NAMALWA (cell line): ENCODE measurements at places on chromosomes 6 and 20.

DNA sequence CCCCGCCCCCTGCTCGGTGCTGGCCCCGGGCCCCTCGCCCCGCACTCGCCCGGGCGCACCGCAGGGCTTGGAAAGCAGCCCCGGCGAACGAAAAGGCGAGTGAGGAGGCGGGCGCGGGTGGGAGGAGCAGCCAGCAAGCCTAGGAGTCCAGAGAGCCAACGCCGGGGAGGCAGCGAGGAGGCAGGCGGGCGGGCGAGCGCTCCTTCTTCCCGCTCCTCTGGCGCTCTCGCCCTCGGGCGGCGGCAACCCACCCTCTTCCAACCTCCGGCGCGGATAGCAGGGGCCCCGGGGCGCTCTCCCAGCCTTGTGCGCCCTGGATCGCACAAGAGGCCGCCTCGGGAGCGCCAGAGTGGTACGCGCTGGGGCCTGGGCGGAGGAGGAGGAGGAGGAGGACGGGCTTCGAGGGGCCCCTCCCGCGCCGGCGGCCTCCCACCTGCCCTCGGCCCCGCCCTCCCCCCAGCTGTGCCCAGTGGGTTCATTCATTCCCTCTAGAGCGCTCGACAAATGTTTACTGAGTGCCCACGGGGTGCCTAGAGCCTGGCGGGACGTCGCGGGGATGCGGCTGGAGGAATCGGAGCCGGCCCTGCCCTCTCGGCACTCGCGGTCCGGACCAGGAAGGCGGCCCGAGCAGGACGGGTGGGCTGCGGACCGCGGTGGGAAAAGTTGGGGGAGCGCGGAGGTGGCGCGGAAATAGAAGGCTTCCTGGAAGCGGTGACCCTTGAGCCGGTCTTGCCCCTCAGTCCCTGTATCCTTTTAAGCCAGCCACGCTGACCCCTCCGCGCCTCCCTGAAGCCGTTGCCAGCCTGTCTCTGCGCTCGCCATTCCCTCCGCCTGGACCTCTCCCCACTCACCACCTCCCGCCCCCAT lies at the start of gene BMP7:
TSS of gene BMP7 (minus strand) at position 351 of the 867 bp plus-strand sequence. CDS start 519 bp downstream, outside the sequence.
- DNase-seq: peak; percentile 81

DNA sequence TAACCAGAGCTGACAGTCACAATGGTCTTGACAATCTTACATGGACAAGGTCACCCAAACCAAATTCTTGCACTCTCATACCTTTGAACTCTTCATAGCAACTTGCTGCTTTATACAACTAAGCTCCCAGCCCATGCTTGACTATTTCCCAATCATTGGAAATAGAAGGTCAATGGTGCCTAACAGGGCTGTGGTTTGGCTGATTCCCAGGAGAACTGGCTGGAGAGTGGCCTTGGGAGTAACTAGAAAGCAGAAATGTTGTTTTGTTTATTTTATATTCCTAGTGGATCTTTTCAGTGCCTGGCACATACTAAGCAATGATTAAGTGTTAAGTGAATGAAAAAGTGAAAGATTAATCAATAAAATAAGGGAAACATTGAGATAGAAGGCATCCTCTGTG lies 3.0 kb downstream of the SPINT4 start:
- no peak for DNase-seq

DNA sequence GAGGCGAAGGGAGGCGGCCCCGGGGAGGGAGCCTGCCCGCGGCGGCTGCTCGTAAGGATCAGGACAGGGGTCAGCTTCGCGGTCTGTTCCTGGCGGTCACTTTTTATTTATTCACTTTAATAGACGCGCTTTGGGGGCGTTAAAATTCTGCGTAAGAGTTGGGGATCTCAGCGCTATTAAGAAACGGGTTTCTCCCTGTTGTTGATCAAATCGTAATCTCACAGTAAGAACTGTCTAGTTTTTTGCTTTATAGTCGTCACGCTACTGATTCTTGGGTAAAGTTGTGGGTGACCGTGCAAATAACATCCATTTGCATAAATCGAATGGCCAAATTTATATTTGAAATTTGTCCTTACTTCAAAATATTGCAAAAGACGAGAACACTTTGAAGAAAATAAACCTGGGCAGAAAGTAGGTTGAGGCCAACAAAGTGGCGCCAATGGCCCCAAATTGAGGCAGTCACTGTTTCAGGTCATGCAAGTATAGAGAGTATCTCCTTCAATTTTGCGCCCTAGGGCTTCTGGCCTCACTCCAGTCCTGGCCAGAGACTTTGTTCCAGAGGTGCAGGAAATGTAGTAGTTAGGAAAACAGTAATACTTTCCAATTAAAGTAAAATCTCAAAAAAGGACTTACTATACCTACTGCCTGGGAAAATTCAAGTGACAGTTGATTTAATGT lies 963 bp upstream of the RMND1 start:
- peak; percentile 57 for DNase-seq

GRCh38 chr20:50277460-50278376 lies 87.1 kb downstream of the CEBPB start:
- no peak for DNase-seq

GRCh38 chr6:111874025-111874415 lies 768 bp upstream of the FYN start:
- peak; percentile 85 for DNase-seq

- no peak for DNase-seq
Measured at GRCh38 chr6:25320459-25320858, 41.3 kb downstream of the CARMIL1 start.

- DNase-seq: no peak
Measured at GRCh38 chr20:2197166-2197565, 95.5 kb downstream of the STK35 start.

GRCh38 chr6:154125421-154125820 lies 86.4 kb downstream of the OPRM1 start:
- DNase-seq: no peak

DNA sequence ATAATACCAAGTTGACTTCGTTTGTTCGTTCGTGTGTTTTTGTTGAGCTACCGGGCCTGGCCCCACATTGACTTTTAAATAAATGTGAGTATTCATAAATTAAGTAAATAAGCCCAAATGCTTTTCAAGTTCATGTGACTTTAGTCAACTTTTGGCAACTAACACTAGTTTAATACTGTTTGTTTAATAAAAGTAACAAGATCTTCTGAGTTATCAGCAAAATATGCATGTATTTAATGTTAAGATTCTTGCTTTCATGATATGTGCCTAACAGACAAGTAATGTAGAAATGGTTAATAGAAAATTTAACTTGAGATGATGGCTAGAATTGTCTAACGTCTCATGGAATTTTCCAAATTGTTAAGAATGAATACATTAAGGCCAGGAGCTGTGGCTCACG lies 38.7 kb upstream of the ECI2 start:
- no peak for DNase-seq

DNA sequence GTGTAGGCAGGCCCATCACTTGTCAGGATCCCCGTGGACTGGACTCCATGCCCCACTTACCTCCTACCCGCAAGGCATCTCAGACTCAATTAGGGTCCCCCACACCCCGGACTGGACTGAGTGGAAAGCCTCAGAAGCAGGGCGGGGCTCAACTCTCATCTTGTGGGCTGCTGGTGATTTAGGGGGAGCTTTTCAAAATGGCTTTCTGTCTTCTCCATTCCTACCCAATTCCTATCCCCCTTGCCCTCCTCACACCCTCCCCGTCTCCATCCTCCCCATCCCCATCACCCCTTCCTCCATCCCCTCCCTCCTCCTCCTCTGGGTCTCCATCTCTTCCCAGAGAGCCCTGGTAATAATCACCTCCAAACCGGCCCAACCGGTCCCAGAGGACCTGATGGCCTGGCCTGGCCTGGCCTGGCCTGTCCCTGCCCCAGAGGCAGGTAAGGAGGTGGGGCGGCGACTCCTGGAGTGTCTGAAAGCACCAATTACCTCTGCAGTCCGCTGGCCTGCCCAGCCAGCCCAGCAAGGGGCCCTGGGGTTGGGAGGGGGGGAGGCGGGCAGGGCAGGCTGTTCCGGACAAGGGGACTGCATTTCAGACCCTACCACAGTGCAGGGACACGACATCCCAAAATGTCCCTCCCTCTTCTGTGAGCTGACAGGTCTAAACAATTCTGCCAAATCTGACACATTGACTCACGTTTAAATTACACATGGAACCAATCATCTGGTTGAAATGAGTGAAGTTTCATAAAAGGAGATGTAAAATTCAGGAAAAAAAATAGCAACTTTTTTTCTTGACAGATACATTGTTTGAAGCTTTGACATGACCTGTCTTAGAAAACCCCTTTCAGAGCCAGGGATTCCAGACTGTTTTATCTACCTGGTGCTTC lies 24.8 kb downstream of the MAFB start:
- DNase-seq: no peak
